Erythroblast (primary cell): ENCODE measurements at places on chromosomes 12 and 14.

DNA sequence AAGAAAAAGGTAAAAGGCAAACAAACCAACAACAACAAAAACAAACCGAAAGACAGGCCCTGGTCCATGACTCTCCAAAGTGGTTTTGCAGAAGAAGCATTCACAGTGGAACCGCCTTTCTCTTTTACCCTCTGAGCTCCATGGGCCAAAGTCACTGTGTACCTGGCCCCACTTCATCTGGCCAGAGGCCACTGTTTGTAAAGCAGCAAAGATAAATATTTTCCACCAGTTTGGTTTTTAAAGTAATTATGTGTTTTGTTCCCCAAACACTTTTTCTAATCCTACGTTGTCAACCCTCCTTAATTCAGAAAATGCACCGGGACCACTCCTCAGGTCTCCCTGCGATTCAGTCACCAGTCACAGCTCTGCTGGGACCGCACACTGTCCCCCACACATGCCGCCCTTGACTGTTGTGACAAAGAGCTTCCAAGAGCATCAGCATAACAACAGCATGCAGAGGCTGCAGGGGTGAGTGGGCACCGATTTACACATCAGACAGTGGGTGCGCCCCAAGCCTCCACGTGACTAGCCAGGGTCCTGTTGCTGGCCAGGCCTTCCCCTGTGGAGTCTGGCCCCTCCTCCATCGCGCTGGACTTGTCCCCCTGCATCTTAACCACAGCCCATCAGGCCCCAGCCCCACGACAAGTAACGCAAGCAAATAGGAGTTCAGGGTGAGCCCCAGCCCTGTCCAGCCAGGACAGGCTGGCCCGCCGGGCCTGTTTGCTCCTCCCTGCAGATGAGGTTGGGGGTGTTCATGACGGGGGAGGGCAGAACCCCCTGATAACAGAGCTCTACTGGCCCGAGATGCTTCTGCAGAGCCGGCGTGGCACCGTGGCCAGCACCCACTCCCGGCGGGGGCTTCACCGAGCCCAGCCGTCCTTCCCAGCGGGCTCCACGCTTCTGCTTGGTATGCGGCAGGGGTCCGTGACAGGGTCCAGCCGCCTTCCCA, 65.2 kb upstream of the DIO3 start:
- no peak for DNase-seq

- no peak for DNase-seq
Observed at GRCh38 chr12:26131936-26132335, 7.1 kb upstream of the BHLHE41 start.

DNA sequence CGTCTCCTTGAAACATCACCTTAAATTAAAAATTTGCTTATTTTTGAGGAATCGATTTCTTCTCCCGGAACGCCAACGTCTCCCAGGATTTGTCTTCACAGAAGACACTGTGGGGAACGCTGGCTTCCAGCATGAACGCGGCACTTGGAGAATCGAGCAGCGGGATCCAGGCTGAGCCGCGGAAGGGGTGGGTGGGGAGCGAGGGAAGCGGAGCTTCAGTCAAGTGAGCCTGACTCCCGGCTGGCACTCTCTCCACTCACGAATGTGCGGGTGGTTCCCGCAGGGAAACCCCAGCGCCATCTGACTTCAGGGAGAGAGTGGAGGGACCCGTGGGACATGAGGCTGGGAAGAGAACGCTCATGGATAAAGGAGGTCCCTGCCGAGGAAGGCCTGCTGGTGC, 506.0 kb upstream of the TMEM132C start:
- no peak for DNase-seq

- DNase-seq = no peak
Observed at GRCh38 chr12:52232674-52233461, at the start of gene KRT7. TSS of gene KRT7 (plus strand) at chr12:52233243. CDS start at chr12:52233297, 54 bp downstream.

GRCh38 chr12:48980953-48981756, 3.0 kb downstream of the WNT1 start:
- DNase-seq = peak; percentile 34

GRCh38 chr12:124008595-124008994, 35.6 kb downstream of the ZNF664 start:
- DNase-seq = no peak

GRCh38 chr12:9977916-9978315, 6.7 kb downstream of the CLEC12A start:
- DNase-seq = no peak

DNA sequence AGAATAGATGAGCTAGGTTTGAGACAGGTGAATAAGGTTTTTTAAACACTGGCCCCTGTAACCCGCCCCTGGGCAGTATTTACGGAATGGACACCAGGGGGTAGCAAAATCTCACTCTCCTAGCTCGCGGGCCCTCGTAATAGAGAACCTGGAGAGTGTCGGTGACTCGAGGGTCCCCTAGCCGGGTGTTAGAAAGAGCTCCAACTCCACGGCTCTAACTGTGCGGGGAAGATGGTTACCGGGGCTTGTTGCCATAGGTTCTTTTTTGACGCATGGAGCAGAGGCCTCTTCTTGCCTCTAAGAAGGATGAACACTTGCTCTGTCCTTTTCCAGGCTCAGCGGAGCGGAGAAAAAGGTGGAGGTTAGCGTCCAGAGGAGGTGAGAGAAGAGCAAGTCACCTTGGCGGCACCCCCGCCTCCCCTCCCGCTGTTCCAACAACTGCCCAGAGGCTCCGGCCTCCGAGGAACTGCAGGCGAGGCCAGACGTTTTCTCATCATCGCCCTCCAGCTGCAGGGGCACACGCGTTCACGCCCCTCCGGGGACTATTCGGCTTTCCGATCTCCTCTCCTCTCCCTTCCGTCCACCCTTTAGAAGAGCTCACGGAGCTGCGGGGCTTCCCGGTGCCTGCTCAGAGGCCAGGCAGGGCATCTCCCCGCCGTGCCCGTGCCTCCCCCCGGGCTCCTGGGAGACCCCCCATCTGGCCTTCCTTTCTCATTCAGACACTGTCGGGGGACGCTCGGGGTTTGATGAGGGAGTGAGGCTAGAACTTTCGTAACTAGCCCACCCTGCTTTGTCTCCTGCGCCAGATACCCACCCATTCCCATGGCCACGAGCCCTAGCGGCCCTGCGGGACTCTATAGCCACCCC, 1.4 kb upstream of the ARHGEF40 start:
- peak; percentile 54 for DNase-seq

DNA sequence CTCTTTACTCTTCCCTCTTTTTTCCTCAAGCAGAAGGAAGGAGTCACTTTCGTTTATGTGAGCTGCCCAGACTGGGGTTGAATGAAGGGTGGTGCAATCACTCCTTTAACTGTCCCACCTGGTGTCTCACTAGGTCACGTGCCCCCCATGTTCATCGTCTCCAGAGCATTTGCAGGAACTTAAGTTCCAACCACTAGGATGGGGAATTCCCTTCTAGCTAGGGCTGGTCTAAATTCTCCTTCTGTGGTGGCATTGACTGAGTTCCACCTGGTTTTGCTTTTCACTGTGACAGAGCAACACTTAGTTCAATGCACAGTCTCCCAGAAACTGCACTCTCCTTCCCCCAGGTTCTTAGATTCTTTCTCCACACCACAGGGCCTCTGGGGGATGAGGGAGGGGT, 9.5 kb downstream of the FANCM start:
- no peak for DNase-seq

DNA sequence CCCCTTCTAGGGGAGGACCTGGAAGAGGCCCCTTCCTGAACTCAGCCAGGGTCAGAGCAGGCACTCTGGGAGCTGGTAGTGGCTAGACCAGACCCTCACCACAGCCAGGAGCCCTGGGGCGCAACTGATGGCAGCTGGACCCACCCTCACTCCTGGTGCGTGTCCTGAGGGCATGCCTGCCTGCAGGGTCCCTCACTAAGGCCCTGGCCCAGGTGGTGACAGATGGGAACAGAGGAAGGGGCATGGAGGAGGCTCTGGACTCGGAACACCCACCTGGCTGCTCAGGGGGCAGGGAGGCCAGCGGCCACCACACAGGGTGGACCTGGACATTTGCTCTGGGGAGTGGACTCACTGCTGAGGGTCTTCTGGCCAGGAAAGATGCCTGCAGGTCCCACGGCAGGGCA, 342.2 kb upstream of the SFSWAP start:
- no peak for DNase-seq

- no peak for DNase-seq
Observed at GRCh38 chr12:56641219-56641618, 4.6 kb downstream of the ATP5F1B start.

- peak; percentile 93 for DNase-seq
Observed at GRCh38 chr14:55051423-55052268, at the start of gene MAPK1IP1L. TSS of gene MAPK1IP1L (plus strand) at chr14:55051647. CDS start at chr14:55061684, 10,037 bp downstream.

DNA sequence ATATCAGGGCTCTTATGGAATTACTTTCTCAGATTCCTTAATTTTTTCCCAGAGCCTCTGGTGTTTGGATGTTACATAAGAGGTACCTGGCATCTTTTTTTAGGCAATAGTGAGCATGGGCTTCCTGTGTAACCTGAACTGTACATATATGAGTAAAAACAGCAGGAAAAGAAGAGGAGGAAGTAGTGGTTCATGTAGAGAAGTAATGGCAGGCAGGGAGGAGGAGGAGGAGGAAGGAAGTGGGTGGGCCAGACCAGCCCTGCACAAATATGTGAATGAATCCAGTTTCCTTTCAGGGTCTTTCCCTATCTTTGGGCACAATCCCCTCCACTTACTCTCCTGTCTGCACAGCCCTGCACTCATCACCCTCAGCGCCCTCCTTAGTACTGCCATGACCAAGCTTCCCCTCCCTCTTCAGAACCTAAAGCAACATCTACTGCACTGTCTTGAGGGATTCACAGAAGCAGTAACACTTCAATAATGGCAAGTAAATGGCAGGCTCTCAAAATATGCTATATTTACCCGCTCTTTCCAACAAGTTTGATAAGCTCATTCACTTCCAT, 40.9 kb upstream of the GSG1 start:
- DNase-seq = no peak

GRCh38 chr12:116619246-116619645, 60.1 kb downstream of the MAP1LC3B2 start:
- no peak for DNase-seq

GRCh38 chr12:25494926-25495325, 58.2 kb downstream of the LMNTD1 start:
- no peak for DNase-seq

DNA sequence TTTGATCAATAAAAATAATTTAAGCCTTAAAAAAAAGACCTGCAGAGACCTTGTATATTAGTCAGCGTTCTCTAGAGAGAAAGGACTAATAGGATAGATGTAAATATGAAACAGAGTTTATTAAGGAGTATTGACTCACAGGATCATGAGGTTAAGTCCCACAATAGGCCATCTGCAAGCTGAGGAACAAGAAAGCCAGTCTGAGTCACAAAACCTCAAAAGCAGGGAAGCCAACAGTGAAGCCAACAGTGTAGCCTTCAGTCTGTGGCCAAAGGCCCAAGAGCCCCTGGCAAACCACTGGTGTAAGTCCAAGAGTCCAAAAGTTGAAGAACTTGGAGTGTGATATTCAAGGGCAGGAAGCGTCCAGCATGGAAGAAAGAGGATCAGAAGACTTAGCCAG, 66.3 kb downstream of the TBX5 start:
- no peak for DNase-seq

DNA sequence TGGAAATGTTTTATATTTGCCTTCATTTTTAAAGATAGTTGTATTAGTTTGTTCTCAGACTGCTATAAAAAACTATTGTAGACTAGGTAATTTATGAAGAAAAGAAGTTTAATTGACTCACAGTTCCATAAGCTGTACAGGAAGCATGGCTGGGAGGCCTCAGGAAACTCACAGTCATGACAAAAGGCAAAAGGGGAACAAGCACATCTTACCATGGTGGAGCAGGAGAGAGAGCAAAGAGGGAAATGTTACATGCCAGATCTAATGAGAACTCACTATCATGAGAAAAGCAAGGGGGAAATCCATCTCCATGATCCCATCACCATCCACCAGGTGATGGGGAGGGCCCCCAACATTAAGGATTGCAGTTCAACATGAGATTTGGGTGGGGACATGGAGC, 35.5 kb upstream of the UNC79 start:
- no peak for DNase-seq

- peak; percentile 65 for DNase-seq
Observed at GRCh38 chr14:24734917-24735500, 101.0 kb upstream of the GZMB start.

- peak; percentile 79 for DNase-seq
Observed at GRCh38 chr12:15584366-15585041, 204.7 kb downstream of the EPS8 start.

DNA sequence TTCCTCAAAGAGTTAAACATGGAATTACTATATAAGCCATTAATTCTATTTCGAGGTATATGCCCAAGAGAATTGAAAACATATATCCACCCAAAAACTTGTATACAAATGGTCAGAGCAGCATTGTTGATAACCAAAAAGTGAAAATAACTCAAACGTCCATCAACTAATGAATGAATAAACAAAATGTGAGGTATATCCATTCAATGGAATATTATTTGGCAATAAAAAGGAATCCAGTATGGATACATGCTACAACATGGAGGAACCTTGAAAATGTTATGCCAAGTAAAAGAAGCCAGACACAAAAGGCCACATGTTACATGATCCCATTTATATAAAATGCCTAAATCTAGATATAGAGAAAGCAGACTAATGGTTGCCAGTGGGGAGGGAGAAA, 36.0 kb downstream of the SLC25A47 start:
- DNase-seq = no peak

DNA sequence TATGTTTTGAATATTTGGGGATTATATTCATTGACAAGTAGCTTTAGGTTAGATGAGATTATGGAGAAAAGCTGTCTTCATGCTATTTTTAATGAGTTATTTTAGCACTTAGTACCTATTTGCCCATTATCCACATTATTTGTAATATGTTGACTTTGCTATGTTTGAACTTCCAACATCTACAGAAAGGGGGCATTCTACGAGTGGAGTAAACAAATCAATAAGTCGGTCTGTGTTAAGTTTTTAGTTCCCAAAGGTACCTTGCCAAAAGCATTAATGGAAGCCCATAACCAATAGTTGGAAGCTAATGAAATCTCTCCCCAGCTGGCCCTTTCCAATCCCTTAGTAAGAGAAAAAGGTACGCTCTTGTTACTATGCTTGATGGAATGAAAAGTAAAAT, 250.0 kb upstream of the E2F7 start:
- no peak for DNase-seq

DNA sequence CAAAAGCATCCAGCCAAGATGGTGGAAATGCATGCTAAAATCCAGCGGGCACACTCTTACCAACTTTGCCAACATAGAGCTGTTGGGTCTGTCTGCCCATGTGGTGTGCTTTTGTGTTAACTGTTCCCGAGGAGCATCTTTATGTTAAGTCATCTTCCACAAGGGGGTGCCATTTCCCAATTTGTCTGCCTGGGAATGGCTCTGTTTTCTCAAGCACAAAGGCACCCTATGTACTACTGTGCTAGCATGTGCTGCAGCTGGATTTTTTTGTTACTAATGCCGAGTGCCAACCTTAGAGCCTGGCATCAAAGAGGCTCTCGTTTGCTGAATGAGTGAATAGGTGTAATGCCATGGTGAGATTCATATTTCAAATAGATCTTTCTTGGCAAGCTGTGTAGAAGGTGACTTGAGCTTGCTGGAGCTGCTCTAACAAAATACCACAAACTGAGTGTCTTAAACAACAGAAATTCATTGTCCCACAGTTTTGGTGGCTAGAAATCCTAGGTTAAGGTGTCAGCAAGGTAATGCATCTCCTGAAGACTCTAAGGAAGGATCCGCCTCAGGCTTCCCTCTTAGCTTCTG, 74.3 kb downstream of the TRHDE start:
- peak; percentile 66 for DNase-seq

GRCh38 chr14:80634106-80634758, 307.3 kb downstream of the CEP128 start:
- no peak for DNase-seq
